ENCODE measurements at places on chromosomes 12 and 14.

DNA sequence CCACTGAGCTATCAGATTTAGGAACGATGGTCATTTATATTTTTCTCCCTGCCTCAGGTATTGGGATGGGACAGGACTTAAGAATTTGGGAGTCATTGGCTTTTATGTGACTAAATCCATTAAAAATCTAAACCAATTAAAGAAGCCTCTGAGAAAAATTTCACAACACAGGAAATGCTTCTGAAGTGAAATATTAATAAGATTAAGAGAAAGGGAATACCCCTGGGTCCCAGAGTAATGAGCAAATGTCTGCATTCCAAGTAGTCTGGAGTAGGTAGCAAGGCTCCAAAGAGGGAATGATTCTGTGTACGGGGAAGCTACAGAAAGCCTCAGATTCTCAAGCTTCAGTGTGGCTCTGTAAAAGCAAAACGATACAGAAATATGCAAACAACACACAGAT, 707 bp upstream of the MED6 start:
- DNase-seq = no peak

DNA sequence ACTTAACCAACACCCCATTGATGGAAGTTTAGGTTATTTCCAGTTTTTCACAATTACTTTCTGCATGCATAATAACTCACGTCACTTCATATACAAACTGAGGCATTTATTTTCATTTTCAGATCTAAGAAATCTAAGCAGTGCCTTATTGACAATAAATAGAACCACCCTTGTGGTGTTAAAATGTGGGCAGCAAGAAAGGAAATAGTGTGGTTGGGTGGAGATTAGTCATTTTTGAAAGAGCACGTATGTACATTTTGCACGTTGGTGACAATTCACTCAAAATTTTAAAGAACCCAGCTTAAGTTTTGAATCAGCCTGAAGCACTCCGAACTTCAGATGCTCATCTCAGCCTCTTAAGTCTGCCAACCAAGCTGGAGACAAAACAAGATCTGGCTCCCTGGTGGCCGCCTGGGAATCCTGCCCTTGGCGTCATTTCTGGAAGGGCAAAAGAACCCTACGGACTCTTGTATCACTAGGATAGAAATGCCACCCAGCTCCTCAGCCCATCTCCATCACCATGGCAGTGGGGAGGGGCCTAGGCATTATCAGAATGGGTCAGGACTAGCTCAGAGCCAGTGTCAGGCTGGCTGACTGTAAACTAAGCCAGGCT, 89.5 kb upstream of the BCL2L14 start:
- DNase-seq = peak; percentile 44

- no peak for DNase-seq
Observed at GRCh38 chr14:81521356-81521755, 12.3 kb downstream of the SEL1L start.

- no peak for DNase-seq
Observed at GRCh38 chr12:82659343-82660207, 27.1 kb upstream of the TMTC2 start.

DNA sequence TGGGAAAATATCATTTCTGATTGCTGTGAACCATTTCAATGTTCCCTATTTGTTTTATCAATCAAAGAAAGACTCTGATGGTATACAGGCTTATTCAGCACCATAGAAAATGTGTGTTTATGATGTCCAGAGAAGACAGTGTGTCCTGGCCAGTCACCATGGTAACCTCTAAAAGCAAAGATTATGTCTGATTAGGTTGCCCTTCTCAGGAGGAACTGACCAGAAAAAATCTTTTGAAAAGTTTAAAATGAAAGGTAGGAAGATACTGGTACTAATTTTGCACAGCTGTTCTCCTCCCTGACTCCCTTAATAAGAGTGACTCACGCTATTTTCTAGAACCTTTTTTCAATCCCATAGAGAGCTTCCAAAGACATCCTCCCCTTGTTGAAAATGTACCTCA, 391.8 kb upstream of the DCN start:
- DNase-seq = no peak

DNA sequence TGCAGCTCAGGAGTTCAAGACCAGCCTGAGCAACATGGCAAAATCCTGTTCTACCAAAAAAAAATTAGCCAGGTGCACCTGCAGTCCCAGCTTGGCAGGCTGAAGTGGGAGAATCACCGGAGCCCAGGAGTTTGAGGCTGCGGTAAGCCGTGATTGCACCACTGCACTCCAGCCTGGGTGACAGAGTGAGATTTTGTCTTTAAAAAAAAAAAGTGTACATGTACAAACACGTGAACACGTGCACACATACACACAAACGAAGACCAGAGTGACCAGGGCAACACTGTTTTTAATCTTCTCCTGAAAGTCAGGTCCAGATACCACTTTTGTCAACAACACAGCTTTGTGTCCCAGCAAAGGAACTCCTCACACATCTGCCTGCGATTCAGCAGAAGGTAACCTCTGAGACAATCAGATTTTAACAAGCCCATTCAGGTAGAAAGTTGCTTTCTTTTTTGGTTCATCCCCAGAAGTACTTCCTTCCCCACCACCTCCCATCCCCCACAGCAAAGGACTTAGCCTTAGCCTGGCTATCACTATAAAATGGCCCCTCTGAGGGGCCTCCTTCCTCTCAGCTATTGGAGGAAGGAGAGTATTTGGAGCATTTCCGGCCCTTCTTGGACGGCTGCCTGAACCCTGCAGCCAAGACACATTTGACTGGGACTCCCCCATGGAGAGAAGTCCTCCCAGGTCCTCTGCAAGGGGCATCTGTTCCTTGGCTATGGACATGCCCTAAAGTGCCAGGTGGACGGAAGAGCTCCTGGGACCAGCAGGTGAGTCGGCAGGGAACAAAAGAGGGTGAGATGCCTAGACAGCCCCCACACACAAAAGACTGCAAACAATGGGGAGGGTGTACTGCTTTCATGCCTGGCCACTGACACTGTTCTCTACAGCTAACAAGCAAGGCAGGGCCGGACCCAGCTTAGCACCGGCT, 9.8 kb downstream of the CTDSP2 start:
- DNase-seq = no peak

- DNase-seq = no peak
Observed at GRCh38 chr12:124684496-124684895, 117.1 kb upstream of the NCOR2 start.

DNA sequence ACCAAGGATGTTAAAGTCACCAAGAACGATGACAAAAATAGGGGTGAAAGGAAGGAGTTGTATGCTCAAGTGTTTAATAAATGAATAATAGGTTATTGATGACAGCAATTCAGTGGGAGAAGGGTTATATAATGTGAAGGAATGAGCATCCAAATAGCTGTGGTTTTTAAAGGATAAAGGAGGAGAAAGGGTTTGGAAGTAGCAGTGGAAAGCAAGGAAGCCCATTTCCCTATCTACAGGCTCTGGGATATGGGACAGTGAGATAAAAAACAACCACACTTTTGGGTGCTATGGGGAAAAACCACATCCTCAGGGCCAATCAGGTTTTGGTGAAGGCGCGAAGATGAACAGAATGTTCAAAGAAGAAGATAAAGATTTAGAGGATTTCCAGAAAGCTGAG, 258.6 kb downstream of the ZFP36L1 start:
- no peak for DNase-seq

GRCh38 chr14:94303111-94303510, 10.0 kb upstream of the SERPINA10 start:
- DNase-seq = no peak

GRCh38 chr12:89160716-89161123, 191.6 kb downstream of the DUSP6 start:
- DNase-seq = peak; percentile 54

Measured in stimulated activated CD8-positive, alpha-beta memory T cell treated with anti-CD3 and anti-CD28 coated beads, Interleukin-15, amount 100 ng/mL, for 48 hours (primary cell).